ENCODE measurements at places on chromosomes 7 and 10.
A peak's percentile ranks its signal among the peaks of the same experiment; 100 is the strongest.

GRCh38 chr7:142581341-142581740, 167.9 kb upstream of the PRSS1 start:
- DNase-seq, result no peak

- DNase-seq, result no peak
Observed at GRCh38 chr10:115295213-115295805, 202.1 kb downstream of the ATRNL1 start.

DNA sequence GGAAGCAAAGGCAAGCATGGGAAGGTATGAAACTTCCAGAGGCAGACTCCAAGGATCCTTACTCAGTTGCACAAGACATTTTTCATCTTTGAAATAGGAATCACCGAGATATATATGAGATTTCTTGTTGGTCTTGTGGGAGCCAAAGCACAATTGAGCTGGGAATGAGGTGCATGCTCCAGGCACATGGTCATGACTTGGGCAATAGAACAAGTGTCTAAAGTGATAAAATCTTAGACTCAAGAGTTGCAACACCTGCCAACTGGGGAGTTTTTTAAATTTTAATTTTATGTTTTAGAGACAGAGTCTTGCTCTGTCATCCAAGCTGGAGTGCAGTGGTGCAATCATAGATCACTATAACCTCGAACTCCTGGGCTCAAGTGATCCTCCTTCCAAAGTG, 169.5 kb upstream of the ADCY1 start:
- DNase-seq, result no peak

- peak; percentile 18 for DNase-seq
Observed at GRCh38 chr7:142338633-142339501, 81.0 kb upstream of the PRSS58 start.

DNA sequence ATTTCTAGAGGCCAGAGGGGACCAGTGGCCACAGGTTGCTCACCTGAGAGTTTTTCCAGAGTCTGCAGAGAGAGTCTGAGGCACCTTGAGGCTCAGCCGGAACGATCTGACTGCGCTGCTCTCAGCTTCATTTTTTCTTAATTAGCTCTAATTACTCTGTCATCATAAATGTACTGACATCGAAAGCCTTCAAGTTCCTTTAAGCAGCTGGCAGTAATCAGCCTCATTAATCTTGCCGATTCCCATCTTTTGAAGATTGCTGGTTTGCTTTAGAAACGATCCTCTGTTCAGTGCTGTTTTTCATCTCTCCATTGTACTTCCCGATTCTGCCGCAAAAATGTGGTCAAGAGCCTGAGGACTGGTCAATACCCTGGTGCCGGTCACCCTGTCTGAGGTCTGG, 454.7 kb downstream of the TYW1 start:
- no peak for DNase-seq

DNA sequence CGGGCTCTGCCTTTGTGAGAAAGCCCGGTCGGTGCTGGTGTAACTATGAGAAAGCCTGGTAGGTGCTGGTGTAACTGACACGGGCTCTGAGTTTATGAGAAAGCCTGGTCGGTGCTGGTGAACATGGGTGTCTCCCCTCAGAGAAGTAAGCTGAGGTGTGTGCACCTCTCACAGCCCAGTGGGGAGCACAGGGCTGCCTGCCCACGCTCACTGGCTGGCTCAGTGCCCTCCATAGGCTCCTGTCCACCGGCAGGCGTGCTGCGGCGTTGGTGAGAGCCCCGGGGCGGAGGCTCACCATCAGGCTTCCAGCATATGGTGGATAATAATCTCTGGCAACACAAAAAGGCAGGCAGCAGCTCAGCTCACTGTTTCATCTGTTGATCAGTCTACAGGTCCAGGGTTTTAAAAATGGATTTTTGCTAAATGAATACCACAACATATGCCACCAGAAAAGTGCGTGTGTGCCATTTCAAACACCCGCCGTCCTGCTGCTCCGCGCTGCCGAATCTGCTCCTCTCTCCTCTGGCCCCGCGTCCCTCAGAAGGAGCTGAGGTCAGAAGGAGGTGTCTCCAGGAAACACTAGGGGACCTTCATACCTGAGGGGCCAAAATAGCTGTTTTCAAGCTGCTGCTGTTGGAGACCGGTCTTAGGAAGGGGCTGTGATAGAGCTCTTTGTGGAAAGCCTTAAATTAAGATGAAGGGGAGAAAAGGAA, 365.7 kb downstream of the DNAJB6 start:
- DNase-seq, result no peak

DNA sequence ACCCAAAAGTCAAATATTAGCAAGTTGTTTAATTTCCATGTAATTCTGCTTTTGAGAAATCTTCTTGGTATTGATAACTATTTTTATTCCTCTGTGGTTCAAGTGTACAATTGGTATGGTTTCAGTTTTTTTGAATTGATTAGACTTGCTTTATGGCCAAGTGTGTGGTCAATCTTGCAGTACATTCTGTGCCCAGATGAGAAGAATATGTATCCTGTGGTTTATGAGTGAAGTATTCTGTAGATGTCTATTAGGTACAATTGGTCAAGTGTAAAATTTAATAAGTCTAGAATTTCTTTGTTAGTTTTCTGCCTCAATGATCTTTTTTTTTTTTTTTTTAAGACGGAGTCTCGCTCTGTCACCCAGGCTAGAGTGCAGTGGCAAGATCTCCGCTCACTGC, 36.6 kb upstream of the C7orf33 start:
- DNase-seq, result no peak

GRCh38 chr10:35452171-35452570, 115.9 kb downstream of the CCNY start:
- no peak for DNase-seq

DNA sequence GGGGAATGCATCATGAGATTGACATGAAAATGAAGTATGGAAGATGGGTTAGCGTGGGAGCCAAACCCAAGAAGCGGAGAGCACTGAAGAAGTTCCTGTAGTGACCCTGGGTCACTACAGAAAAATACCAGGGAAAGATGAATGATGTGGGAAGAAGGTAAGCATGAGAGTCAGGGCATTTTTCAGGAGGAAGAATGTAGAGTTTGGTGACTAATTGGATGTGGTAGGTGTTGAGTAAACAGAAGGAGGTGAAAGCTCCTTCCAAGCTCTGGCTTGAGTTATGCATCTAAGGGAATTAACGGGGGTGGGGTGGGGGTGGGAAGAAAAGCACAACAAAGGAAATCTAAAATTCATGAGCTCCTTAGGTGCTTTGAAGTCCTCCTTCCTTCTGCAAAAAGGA, 238.1 kb upstream of the AOAH start:
- no peak for DNase-seq

DNA sequence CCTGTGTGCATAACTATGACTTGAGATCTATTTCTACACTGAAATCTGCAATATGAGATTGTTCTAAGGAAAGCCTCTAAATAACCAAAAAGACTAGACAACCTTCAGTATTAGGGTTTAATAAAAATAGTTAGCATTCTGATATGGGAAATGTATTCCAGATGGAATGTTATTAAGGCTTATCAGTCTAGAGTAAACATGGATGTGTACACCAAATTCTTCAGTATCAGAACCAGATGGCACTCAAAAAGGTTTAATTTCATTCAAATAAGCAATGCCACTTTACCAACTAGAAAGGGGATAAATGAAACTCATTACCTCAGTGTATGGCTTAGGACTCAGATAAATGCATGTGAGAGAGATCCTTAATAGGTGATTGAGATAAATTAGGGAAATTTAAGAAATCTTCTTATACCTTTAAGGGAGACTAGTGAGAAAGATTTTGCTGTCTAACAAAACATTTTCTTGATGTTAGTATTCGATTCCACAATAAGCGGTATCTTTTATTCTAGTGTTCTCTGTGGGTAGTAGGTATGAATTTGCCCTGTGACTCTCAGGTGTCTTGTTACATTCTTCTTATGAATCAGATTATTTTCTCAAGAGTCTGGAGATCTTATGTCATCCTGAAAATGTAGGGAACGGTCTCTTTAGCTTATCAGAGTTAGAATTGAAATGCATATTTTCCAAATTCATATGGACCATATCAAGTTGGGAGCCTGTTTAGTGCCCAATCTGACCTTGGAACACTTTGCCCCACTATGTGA, 159.2 kb downstream of the PRKG1 start:
- DNase-seq, result no peak

- DNase-seq, result no peak
Observed at GRCh38 chr7:51786284-51786683, 469.7 kb upstream of the COBL start.

DNA sequence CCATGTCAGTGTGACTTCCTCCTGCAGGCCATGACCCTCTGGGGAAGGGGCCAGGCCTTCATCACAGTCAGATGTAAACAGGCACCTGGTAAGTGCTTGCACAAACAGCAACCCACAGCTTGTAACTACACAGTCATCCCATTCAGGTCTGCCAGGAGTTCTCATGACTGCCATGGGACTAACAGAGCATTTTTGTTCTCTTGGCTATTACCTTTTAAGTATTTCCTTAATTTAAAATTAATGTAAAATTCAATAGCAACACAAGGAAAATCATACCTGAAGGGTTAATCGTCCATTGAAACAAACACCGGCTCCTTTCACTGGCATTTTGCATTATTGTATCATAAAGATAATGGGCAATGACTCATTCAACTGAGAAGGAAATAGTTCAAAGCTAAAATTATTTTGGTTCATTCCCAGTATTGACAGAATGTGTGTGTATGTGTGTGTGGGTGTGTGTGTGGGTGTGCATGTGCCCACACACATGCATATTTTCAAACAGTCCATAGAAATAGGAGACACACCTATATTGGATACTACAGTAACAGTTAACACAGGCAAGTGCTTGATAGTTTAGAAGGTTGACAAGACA, 307.9 kb downstream of the WDR11 start:
- DNase-seq, result no peak

DNA sequence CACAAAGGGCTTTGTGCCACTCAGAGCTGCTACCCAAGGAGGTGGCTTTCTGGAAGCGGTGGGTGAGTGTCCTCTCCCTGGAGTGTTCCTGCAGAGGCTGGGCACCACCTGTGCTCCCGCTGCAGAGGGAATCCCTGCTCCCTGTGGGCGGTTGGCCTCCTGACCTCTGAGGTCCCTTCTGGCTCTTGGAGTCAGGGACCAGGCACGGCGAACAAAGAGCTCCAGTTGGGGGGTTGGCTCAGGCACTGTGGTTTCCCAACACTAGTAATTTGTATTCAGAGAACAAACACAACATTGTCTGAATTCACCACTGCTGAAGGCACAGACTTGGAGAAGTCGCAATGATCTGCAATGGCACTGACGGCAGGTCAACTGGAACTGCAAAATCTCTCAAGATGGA, 328.9 kb downstream of the PRPF18 start:
- DNase-seq, result no peak

GRCh38 chr10:44126291-44126717, 258.6 kb downstream of the CXCL12 start:
- DNase-seq, result no peak

DNA sequence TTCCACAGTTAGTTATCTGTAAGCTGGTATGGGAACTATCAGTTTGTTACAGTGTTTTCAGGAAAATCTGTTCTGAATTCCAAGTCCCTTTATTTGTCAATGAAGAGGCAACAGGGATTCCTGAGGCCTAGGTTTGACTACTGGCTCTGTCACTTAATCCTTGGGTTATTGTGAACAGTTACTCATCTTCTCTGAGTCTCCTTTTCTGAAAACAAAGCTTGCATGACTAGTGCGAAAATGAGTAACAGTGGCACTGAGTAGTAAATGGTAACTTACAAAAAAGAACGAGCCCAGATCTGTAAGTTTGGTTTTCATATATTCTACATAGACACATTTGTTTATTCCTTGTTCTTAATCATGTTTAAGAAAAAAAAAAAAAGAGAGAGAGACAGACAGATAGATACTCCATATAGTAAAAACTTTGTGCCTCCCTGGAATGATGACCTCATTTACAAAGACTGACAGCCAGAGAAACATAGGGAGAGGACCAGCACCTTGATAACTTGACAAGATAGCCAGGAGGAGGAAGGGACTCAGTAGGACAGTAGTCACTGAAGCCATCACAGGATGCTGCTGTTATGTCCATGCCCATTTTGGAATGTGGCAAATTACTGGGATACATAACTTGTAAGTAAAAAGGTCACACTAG, 1.9 kb downstream of the MRPS33 start:
- DNase-seq, result no peak

DNA sequence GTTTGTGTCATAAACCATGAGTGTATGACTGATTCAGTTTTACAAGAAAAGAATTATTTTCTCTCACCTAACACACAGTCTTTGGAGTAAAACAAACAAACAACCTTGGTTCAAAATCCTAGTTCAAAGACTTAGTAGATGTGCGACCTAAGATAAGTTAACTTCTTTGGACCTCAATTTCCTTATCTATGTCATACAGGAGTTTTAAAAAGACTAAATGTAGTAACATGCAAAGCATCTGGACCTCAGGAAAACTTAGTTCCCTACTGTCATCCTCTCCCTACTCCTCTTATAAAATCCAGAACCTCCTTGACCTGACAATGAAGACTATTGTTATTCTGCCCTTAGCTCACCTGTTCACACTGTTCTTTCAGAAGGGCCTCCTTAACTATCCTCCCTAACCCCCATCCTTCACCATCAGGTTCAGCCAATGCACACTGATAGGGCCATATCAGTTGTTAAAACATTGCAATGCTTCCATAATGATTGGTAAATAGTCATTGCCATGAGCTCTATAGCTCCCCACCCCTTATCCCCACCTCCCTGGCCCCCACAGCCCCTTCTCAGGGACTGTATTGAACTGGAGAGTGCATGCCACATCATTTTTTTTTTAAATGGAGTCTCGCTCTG, 28.8 kb upstream of the CCNJ start:
- no peak for DNase-seq

DNA sequence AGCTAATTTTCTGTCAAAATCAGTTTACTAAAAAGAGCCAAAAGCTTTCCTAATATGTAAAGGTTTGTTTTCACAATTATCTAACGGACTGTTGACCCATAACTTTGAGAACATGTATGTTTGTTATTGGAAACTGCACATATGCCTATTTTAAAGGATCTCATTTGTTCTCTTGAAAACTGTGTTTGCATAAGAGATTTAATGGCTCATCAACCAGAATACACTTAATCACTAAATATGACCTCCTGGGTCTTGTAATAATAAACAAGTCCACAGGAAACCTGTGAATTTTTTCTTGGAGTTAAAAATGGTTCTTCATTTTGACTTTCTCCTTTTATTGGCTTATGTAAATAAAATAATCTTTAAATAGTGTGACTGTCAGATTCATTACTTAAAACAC, 48.3 kb upstream of the STEAP1B start:
- no peak for DNase-seq

DNA sequence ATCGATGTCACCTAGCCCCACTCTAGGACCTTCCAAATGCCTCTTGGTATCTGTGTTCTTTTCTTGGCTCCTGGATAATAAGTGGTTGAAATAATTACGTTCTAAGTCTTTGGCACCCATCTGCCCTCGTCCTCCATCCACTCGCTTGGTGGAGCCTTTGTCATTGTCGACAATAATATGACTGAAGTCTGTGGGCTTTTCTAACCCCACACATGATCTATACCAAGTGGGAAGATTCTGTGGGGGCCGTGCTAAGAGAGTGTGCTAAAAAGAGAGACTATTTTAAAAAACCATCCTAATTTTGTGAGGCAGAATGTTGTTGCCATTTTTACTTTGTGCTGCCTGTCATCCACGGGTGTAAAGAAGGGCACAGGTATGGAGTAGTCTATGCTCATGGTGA, 113.1 kb downstream of the GALNT17 start:
- DNase-seq, result no peak

- no peak for DNase-seq
Observed at GRCh38 chr7:138515001-138515528, 55.0 kb downstream of the TRIM24 start.

- no peak for DNase-seq
Observed at GRCh38 chr7:91169830-91170191, 94.4 kb upstream of the FZD1 start.
